Left ventricle myocardium superior (tissue), 1 donor: ENCODE measurements at places on chromosomes 1 and 21. TPM values are rescaled to one million over a fixed set of nuclear protein-coding genes. Genes with fewer than 3 reads are reported as not detected.

The MATN1 gene
- total RNA-seq = not detected

The PIK3R3 gene
- 26.2 TPM for total RNA-seq

The OLFML3 gene
- 10.8 TPM for total RNA-seq

The TRIM67 gene
- total RNA-seq = not detected

The ELF3 gene
- 0.40 TPM for total RNA-seq

The C1orf74 gene
- total RNA-seq = 2.0 TPM

DNA sequence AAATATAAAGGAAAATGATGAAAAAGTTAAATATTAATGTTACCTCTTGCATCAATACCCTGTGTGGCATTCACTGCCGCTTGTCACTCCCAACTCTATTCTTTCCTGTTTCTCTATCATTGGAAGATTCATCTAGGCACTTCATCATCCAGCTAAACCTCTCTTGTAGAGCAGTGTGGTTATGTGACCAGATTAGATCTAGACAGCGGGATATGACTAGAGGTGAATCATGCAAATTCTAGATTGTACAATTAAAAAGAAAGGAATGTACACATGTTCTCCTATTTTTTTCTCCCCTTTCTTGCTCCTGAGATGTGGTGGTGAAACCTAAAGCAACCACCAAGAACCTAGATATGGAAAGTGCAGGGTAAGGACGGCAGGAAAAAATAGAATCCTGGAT, 174.1 kb downstream of the LBR start:
- DNase-seq = no peak

GRCh38 chr1:99621340-99621901, 24.5 kb upstream of the PALMD start:
- no peak for DNase-seq

DNA sequence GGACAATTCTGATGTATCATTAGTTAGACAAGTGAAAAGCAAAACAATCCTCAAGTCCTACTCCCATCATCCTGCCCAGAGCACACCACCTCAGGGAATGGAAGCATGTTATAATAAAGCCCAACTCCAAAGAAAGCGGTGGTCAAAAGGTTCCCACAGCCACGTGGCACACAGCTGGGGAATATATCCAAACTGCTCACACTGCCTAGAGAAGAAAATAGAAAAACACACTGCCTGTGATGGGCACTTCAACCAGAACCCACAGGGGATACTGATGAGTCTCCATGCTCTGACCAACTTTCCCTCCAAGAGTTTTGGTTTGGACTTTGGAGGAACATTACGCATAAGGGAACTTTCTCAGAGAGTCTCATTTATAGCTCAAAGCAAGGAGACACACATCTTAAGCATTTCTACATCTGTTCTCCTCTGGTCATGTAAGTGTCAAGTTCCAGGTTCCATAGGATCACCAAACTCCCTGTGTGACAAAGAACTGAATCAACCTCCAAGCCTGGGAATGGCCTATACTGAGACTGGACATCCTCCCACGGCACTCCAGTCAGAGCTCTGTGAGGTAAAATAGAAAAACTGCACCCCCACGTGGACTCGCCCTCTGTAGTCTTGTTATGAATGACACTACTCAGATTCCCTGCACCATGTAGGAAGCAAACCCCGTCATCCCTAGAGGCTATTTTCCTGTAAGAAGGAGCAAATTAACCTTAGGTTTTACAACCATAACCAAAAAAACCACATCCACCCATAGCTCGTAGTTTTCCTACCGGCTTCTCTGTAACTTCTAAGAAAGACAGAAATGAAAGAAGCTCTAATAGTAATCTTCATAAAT, 12.2 kb downstream of the DSTYK start:
- no peak for DNase-seq

- DNase-seq = no peak
Observed at GRCh38 chr1:76237211-76237610, 162.7 kb downstream of the ST6GALNAC3 start.

DNA sequence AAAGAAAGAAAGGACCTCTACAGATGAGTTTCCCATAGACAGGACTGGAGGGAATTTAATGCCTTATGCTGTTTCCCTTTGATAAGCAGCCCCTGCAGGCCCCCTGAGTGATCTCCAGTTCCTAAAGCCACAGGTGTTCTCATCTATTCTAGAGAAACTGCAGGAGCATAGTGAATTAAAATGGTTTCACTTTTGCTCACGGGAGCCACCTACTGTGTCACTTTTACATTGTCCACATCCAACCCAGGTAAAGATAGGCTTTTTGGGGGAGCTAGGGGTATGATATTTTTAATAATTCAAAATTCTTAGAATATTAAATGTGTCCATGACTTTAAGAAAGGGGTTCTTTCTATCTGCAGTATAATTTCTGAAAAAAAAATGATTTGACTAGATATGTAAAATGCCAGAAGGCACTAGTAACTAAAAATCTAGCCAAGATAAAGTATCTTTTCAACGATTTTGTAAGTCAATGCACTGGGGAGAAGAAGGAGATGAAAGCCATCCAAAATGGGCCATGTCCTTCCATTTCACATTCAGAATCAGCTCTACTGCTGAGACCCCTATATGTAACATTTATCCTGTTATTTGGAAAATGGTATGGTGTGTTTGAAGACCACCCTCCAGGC, 267.3 kb upstream of the DUSP10 start:
- DNase-seq = no peak

DNA sequence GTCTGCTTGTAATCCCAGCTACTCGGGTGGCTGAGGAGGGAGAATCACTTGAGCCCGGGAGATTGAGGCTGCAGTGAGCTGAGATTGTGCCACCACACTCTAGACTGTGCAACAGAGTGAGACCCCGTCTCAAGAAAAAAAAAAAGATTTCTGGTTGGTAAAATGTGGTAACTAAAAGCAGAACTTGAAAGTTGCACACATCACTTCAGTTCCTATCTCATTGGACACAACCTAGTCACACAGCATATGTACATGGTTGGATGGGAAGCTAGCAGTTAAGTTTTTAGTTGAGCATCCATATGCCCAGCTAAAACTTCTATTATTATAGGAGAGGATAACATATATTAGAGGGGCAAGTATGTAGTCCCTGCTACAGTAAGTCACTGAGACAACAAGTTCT, 22.1 kb downstream of the BCAS2 start:
- DNase-seq = no peak

GRCh38 chr21:34205811-34206571, 132.6 kb downstream of the MRPS6 start:
- DNase-seq = no peak

DNA sequence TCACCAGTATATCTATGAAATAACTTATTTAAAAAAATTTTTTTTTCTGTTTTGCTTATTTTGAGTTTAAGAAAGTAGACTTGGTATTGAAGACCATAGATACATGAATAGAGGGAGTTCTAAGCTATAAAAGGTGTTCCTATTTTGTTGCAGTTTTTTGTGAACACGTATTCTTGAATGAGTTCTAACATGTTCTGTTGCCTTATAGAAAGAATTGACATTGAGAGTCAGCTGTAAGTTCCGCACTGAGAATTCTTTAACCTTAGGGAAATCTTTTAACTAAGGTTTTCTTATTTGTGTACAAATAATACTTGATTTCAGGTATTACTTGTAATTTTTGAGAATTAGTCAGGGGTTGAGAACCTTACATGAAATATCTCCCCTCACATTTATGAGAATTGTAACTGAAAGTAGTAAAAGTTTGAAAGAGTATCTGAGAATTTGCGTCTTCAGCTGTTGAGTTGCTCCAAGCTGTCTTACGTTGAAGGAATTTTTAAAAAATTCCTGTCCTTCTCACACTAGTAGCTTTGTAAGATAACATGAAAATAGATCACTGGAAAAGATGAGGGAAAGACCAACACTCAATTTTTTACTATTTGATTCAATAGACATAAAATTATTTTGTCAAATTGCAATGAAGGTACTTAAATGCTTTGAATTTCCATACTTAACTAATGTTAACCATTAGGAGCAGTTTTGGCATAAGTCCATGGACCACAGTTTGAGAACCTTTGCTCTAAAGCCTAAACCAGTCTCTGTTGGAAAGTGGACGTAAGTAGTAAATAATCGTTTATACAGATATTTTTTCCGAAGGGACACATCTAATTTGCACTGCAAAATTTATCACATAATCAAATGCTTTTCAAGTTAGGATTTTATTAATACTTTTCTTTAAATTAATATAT, 3.8 kb downstream of the DR1 start:
- no peak for DNase-seq

- no peak for DNase-seq
Observed at GRCh38 chr1:8395433-8395866, 77.5 kb downstream of the SLC45A1 start.

DNA sequence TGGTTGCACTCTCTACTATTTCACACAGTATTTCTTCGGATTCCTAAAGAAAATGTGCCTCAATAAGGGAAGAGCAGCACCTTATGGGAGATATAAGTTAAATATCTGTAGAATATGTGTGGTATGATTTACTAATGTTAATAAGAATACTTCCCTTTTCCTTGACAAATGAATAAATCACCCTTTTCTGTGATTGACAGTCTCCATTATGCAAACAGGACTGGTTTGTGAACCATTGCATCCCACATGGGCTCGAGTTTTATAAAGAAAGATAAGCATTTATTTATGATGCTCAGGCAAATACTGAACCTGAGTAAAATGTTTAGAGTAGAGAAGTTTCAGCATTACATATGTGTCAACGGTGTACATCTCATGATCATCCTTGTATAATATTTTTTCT, 587.7 kb upstream of the BRINP3 start:
- no peak for DNase-seq

DNA sequence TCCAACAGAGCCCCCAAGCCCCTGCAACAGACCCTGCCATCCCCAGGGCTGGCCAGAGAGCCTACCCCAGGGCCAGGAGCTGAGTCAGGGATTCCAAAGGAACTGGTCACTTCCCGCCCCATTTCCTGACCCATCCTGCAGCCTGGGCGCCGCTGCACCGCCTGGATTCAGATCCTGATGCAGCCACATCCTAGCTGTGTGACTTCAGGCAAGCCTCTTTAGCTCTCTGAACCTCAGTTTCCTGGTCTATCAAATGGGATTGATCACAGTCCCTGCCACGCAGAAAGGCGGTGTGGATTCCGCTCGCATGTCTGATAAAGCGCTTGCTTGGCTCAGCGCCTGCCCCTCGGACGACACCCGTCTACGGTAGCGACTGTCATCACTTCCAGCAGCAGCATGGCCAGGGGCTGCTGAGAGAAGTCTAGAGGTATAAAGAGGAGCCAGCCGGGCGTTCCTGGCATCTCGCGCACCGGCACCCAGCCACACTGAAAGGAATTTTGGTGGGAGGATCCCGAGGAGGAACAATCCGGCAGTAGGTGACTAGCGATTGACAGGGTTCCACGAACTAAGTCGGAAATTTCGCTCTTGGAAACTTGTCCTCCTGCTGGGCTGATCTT, 10.1 kb downstream of the EPHA2 start:
- DNase-seq = peak; percentile 92

GRCh38 chr21:28138272-28138671, 854.4 kb downstream of the LTN1 start:
- DNase-seq = no peak

- DNase-seq = no peak
Observed at GRCh38 chr21:41542727-41543126, 34.8 kb upstream of the TMPRSS2 start.

DNA sequence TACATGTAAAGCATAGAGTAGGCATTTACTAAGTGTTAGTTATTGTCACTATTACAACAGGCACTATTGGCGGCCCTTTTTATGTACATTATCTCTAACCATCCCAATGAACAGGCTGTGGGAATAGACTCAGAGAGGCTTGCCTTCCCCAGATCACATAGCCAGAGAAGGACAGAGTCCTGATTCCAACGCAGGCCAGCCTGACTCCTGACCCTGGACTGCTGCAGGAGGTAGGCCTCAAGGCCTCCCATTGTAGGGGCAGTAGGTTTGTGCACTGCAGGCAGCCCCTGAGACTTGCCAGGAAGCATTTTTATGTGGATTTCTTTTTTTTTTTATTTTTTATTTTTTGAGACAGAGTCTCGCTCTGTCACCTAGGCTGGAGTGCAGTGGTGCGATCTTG, 6.4 kb upstream of the GFI1 start:
- no peak for DNase-seq
